Stimulated activated CD4-positive, alpha-beta T cell treated with anti-CD3 and anti-CD28 coated beads, Interleukin-12 subunit alpha, Interleukin-12 subunit beta, amount 100 ng/mL, for 48 hours (primary cell): ENCODE measurements at places on chromosomes 5 and 9.

DNA sequence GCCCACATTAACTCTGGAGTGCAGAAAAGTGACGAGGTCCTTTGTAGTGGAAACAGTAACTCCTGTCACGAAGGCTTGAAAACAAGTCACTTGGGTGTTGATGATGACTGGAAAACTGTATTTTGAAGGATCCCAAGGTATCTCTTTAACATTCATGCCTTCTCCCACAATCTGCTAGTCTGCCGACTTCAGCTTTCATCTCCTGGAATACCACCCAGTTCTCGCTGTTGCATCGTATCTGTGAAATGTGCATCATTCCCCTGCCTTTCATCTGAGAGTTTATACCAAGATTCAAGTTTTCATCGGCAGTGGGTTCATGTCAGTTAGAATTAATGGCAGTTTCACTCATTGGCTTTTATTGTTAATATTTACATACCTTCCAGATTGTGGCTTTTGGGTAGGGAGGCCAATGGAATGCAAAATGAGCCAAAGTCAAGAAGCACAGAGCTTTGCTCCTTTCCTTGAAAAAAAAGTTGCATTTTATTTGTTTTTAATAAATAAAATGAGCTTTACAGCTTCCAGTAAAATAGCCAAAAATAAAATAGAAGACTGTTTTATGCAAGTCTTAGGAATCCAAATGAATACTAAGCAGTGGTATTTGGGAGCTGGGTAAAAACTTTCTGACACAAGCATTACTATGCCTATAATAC is 575.2 kb upstream of the WWC1 start:
- DNase-seq = no peak

DNA sequence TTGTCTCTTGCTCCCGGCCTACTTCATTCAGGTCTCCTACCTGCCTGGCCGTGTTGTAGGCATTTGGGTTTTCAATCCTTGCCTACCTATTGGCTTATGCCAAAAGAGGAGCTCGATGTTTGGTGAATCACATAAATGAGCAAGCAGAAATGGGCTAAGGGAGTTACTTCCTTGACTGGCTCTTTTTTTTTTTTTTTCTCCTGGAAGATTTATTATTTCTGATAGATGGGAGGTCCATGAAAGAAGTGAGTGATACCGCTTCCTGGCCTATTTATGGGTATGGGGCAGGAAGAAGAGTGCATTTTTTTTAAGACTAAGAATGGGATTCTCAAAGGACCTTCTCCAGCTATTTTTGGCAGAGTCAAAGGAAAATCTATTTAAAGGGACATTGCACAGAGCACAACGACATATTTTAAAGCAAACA is 294.1 kb downstream of the ARHGAP26 start:
- no peak for DNase-seq

DNA sequence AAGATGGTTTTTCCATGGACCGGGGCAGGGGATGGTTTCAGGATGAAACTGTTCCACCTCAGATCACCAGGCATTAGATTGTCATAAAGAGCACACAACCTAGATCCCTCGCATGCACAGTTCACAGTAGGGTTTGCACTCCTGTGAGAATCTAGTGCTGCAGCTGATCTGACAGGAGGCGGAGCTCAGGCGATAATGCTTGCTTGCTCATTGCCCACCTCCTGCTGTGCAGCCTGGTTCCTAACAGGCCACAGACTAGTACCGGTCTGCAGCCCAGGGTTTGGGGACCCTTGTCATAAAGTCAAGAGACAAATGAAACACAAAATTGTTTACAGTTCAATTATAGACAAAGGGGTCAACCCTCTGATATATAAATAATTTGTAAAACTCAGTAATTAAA is 101.7 kb downstream of the RANBP17 start:
- no peak for DNase-seq

GRCh38 chr9:132094314-132094791 is 14.7 kb upstream of the MED27 start:
- DNase-seq = no peak

- no peak for DNase-seq
Measured at GRCh38 chr5:167573370-167574127, 717.9 kb upstream of the WWC1 start.

DNA sequence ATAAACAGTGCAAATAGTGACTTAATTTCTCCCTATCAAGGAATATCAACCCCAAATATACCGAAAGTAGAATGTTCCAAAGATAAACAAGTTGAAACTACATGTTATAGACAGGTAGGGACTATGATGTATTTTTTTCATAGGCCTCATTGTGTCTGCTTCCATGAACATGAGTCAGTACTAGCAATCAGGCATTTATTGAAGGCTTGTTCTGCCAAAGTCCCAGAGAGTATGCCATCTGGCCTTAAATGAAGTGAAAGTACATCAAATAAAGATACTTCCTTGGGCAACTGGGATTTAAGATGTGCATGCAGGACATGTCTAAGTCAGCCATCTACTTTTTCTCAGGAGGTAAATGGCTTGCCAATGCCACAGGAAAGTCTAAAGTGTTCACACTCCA is 6.5 kb downstream of the GHR start:
- DNase-seq = no peak

DNA sequence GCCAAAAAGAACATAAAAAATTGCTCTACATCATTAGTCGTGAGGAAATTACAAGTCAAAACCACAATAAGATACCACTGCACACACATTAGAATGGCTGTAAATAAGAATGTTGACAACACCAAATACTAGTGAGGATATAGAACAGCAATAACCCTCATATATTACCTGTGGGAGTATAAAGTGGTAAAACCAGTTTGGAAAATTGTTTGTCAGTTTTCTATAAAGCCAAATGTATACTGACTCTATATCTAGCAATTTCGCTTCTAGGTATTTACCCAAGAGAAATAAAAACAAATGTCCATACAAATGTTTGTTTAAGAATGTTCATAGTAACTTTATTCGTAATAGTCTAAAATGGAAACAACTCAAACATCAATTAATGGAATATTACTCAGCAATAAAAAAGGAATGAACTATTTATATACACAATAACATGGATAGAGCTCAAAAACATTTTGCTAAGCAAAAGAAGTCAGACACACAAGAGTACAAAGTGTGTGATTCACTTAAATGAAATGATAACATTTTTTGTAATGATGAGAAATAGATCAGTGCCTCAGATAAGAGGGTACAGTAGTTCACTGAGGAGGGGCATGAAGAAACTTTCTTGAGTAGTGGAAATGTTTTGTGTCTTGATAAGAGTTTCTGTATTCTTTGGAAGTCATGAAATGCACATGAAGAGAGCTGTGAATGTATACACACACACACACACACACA is 219.6 kb upstream of the ZNF462 start:
- DNase-seq = no peak

DNA sequence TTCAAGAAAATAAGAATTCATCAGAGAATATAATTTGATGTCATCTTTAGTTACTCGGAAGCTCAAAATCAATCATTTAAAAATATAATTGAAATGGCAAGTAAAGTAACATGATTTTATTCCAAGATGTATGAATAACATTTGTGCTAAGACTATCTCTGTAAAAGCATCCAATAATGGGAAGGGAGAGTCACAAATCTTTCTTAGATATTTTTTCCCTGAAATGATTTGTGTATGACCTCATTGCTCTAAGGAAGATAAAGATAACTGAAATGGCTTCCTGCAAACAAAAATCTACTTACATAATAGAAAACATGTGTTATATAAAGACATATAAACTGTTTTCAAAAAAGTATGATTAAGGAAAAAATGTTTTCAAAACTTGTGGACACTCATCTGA is 97.4 kb upstream of the FGF10 start:
- DNase-seq = no peak

- no peak for DNase-seq
Measured at GRCh38 chr5:125970631-125971307, 452.4 kb upstream of the GRAMD2B start.

GRCh38 chr5:139600336-139600949 is 39.3 kb downstream of the UBE2D2 start:
- no peak for DNase-seq
